WTC11 (cell line): ENCODE measurements at places on chromosomes 6 and 20.

DNA sequence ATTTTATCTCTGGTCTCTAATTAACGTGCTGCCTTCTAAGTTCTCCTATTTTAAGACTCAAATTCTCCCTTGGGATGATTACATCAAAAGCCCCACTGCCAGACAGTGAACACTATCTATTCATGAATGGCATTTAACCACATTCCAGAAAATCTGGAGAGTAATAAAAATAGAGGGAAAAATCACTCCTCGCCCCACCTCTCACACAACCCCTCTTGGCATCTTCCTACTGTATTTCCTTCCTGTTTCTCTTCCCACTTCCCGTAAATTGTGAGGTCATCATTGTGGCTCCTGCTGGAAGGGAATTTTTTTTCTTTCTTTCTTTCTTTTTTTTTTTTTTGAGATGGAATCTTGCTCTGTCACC, 31.5 kb downstream of the RAB44 start:
- DNase-seq, result no peak

DNA sequence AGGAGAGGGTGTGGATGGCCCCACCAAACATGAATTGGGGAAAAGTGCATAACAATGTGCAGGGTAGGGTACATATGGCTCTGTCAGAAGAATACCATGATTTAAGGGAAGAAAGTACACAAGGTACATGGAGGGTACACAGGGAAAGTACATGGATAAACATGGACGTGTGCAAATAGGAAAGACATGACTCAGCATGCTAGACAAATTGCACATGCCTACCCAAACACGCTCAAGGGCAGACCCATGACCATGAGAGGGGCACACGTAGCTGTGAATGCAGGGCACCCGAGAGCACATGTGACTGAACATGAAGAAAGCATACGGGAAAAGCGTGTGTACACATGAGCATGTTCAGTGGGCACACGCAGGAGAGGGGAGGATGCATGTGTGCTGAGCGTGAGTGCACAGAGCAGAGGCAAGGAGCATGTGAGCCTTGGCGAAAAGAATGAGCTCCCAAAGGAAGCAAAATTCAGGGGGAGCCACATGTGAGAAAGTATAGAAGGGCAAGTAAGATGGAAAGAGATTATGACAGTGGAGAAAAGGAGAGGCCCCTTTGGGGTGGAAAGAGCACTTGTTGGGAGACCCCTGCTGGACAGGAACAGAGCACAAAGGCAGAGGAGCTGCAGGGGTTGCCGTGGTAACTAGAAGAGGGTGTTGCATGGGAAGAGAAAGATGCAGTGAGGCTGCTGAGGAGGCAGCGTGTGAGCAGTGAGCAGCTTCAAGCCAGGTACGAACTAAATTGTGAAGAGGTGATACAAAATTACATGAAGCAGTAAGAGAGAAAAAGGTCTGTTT, 17.8 kb downstream of the OR2H2 start:
- peak; percentile 62 for DNase-seq

DNA sequence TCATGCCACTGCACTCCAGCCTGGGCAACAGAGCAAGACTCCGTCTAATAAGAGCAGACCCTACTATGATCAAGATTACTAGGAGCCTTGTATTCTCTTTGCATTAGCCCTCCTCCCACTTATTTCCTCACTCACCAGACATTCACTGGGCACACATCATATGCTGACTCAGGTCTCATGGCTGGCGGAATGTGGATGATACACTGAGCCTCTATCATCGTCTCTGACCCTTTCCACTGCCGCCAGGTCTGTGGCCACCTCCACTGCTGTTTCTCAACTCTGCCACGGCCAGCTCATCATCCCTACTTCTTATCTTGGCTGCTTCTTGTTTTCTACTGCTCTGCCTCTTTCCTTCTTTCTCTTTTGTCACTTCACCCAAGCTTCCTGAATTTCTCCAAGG, 161.0 kb downstream of the BACH2 start:
- DNase-seq, result no peak

GRCh38 chr6:14306151-14306906, 188.8 kb downstream of the CD83 start:
- DNase-seq, result no peak

DNA sequence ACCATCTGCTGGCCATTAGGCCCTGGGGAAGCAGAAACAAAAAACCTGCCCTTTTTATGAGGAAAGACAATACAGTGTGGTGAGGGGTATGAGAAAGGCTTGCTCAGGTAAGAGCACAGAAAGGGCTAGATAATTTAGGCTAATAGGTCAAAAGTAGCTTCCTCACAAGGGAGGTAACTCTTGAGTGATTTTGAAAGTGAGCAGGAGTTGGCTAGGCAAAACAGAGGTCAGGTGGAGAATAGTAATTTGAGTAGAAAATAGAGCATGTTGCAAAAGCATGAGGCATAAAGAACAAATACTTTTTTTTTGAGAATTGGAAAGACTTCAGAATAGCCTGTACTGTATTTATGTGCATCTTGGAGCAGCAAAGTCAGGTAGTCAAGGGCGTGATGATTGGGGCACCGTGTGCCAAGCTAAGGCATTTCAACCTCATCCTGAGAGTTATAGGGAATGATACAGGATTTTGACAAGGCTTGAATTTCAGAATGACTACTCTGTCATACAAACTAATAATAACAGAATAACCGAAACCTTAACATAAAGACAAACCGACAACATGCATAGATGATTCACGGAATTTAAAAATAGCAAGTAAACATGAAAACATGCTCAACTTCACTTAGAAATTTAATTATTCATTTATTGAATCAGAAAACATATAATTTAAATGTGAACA, 123.0 kb upstream of the ENPP5 start:
- DNase-seq, result no peak

DNA sequence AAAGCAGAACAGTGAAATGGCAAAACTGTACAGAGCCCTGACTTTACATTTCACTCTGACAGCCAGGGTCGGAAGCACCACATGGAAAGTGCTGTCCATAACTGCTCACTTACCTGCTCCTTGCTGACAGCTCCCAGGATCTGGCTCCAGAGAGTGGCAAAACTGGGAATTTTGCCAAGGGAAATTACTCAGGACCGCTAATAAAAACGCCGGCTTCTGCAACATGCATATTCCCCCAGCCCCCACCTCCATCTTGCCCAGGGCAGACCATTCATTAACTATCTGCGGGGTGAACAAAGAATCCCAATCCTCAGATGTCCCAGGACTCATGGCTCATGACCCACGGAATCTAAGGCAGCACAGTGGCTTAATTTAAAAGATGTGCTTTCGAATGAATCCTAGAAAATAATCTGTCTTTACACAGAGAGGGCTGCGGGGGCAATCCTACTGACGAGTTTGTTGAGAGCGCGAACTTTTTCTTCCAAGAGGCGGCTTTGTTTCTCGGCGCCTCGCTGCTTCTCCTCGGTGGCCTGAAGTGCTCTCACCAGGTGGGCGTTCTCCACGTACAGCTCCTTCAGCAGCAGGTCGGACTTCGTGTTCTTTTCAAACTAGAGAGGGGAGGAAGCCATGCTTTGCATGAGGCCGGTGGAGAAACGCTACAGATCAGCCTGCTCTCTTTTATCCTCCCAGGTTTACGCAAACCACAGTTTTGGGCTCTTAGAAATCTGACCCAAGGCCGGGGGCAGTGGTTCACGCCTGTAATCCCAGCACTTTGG, 45.8 kb downstream of the GINS1 start:
- DNase-seq, result no peak

GRCh38 chr6:112188906-112189305, 65.5 kb downstream of the LAMA4 start:
- no peak for DNase-seq

- DNase-seq, result no peak
Observed at GRCh38 chr20:50673466-50674137, 17.7 kb downstream of the RIPOR3 start.

DNA sequence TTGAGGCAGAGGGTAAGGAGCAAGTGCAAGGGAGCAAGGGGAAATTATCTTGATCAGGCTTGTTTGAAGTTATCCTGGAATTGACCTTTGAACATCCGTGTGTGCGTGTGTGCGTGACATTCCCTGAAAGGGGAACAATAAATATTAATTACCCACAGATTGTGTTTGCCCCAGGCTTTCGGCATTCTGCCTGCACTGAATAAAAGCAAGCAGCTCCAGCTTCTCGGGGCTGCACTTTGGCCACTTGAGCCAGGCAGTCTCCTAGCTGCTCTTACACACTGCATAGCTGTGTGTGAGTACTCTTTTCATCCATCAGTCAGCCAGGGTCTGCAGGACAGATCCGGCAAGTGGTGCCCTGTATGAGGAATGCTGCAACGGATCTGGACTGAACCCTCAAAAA, 107.7 kb upstream of the BTN3A2 start:
- no peak for DNase-seq

DNA sequence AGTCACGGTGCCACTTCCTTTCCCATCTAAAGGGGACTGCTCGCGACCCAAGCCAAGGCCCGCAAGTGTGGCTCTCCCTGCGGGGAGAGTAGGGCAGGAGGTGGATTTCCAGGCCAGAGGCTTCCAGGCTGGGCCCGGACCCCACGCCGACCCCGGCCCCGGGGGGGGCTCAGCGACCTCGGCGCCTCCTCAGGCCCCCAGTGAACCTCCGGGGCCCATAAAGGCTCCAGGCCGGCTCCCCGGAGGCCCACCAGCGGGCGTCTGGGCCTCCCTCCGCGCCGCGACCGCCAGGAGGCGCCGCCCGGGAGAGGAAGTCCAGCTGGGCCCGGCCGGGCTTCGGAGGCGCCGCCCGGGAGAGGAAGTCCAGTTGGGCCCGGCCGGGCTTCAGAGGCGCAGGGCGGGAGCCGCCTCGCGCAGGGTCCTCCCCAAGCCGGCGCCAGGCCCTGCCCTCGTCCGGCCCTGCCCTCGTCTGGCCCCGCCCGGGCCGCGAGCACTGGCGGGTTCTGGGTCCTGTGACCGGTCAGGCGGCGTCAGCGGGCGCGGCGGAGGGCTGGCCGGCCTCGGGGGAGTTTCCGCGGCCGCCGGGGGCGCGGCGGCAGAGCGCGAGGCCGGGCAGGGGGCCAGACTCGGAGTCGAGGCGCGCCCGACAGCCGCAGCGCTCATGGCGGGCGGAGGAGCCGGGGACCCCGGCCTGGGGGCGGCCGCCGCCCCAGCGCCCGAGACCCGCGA, at the start of gene RAB32:
Gene RAB32 (plus strand): TSS at position 623 of the 729 bp plus-strand sequence. CDS start 39 bp downstream, at position 662.
- DNase-seq, result peak; percentile 82

DNA sequence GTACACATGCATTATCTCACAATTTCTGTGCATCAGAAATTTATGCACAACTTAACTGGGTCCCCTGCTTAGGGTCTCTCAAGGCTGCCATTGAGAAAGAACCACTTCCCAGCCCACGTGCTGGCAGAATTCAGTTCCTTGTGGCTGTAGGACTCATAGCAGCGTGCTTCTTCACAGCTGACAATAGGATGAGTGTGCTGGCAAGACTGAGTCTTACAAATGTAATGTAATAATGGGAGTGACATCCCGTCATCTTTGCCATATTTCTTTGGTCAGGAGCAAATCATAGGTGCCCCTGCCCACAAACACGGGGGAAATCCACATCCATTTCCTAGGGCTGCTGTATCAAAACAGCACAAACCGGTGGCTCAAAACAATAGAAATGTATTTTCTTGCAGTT, 77.4 kb downstream of the FIG4 start:
- no peak for DNase-seq

DNA sequence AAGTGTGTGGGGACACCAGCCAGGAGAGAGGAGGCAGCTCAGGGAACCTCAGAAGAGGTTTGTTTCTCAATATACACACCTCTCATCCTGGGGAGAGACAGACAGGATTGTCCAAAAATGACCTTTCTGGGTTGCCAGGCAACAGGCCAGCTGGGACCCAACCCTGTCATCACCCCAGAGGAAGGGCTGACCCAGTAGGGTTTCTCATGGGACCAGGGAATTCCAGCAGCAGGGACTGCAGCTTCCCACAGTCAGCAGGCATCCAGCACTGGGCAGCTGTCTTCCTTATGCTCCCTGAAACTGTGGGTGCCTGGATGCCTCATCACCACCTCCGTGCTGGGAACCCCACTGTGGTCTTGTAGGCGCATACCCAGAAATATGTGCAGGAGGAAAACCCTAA, 1.3 kb downstream of the C20orf202 start:
- no peak for DNase-seq

- DNase-seq, result no peak
Observed at GRCh38 chr6:90184334-90185298, 112.0 kb downstream of the BACH2 start.

DNA sequence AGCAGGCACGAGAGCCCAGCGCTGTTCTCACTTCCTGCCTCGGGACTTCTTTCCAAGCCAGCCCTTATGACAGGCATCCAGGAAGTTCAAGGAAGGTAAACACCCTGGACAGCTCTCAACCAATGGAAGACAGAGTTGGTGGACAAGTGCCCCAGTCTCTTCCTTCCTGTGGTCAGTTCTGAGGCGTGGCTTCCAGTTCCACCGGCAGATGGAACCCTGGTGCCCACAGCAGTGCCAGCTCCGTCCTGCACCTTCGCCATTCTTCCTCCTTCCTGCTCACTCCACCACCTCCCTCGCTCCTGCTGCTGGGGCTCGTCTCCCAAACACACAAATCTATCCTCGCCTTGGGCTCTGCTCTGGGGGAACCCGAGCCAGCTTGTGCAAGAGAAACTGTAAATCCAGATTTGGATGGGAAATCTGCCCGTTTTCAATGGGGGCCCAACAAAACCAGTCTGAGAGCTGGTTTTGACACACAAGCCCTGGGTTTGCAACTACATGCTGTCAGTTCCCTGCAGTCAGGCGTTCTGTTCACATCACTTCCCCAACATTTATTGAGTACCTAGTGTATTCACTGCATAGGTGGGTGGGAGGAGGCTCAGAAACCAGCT, 162.7 kb downstream of the GRM4 start:
- no peak for DNase-seq

- peak; percentile 65 for DNase-seq
Observed at GRCh38 chr6:158758451-158758860, 60.7 kb downstream of the EZR start.

DNA sequence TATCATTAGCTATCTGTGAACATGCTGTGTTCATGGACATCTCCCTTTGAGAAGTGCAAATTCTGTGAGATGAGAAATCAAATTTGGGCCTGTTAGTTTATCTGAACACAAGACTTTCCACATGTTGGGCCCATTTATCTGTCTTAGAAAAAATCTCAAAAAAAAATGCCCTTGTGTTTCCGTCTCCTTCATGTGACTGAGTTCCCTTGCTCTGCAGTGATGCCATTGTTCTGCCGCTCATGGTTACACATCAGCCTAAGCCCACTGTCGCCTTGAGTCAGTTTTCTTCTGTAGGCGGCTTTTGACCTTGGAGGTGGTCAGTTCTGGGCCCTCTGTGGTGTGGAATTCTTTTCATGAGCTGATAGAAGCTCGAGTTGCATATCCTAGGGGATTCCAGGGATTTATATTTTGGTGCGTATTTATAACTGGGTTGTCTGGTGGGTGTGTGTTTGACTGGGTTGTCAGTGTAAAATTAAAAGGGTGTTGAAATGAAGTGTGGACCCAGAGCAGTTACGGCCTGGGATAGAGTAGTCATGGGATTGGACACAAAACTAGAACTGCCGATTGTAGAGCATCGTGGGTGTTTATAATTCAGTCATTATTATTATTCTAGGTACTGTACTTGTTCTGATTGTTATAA, 156.7 kb downstream of the JARID2 start:
- no peak for DNase-seq
